ENCODE measurements at places on chromosomes 3 and 15.

- H3K4me3 ChIP-seq: no peak overlapping the region
- H3K27ac ChIP-seq: no peak overlapping the region
- H3K4me1 ChIP-seq: no peaks in the 10 kb centered on the region
- DNase-seq: no peak
- no peaks in the 10 kb centered on the region for H3K36me3 ChIP-seq
- no peaks in the 10 kb centered on the region for H3K27me3 ChIP-seq
Measured at GRCh38 chr3:143484846-143485512, 363.3 kb downstream of the SLC9A9 start.

GRCh38 chr3:198018416-198018815, 58.4 kb downstream of the LMLN start:
- no peak overlapping the region for H3K4me3 ChIP-seq
- no peak for DNase-seq
- no peak overlapping the region for H3K27ac ChIP-seq
- no peaks in the 10 kb centered on the region for H3K27me3 ChIP-seq

DNA sequence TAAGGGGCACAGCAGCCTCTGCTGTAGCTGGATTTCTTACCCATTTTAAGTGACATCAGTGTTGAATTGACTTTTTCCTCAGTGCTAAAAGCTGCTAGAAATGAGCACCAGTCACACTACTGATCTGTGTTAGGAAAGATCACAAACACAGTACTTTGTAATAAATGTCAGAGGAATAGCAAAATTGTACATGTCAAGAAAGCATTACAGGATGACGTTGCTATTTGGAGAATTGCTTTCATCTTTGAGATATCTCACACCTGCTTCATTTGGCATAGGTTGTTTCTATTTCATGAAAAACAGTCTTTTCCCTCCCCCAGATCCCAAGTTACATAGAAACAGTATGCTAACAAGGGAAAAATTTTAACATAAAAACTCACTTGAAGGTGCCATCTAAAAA, 77.8 kb downstream of the SLC25A26 start:
- no peak overlapping the region for H3K4me3 ChIP-seq
- H3K4me1 ChIP-seq: peaks cover 45% of the 10 kb centered on the region
- peak overlapping the region; percentile 13 for H3K27ac ChIP-seq

DNA sequence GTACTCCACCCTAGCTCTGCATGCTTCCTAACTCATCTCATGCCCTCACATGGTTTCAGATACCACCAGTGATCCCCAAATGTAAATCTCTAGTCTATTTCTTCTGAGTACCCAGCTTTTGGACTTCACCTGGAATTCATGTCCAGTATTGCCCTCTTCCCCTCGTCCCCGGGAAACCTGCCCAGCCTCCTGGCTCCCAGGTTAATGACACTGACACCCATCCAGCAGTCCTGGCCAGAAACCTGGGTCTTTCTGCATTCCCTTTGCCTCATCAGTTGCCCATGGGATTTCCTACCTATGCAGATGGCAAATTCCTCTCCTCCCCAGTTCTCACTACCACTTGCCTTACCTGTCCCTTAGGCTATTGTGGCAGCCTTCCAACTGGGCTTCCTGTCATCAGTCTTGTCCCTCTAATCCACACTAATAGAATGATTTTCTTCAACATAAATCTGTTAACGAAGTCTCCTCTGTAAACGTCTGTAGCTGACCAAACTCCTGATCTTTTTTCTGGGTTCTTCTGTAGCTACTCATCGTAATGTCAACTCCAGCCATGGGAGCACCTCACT, 15.3 kb upstream of the MYLK start:
- no peak for DNase-seq
- peaks cover 15% of the 10 kb centered on the region for H3K27me3 ChIP-seq
- no peak overlapping the region for H3K27ac ChIP-seq
- no peak overlapping the region for H3K4me3 ChIP-seq
- no peaks in the 10 kb centered on the region for H3K4me1 ChIP-seq

DNA sequence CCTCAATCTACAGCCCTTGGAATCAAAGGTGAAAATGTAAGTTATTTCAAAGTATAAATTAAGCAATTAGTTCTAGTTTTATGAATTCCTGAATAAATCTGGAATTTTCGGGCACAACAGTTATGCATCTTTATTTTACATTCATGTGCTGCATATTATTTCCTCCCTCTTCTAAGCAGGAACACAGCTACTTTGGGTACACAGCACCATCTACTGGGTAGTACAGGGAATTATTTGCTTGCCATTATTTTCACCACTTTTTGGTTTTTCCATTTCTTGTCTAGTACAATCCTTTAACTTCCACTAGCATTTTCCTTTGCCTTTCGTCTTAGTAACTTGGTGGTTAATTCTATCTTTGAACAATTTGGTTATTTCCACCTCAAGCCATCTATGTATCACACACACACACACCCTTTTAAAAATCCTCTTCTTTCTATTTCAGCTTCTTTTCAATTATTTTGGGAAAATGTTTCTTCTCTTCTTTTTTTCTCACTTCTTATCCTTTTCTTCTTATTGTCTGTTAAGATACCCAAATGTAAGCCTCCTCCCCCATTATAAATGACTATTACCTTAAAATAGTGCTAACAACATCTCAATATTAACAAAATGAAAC, 451.0 kb downstream of the MFSD1 start:
- no peak overlapping the region for H3K4me3 ChIP-seq
- H3K27me3 ChIP-seq: peaks cover 2% of the 10 kb centered on the region
- DNase-seq: no peak

DNA sequence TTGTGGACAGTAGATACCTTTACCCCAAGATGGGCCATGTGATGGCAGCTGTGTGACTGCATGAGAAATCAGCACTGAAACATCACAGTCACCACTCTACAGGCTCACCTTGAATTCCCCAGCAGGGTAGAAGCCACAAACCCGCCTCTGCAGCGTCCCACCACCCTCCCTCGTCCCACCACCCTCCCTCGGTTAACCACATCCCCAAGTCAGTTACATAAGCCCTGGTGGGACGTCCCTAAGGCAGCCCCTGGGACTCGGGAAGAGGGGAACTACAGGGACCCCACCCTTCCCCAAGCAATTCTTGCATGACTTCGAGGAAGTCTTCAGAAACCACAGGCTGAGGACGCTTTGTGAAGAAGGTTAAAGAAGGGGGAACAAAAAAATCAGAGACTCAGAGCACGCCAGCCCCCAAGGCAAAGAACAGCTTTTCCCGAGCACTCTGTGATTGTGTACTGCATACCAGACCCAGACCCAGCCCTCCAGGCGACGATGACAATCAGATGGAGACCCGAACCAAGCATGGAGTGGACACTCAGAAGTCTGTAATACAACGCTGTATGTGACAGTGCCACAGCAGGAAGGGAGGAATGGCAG, 60.5 kb downstream of the SH3BP5 start:
- DNase-seq: peak; percentile 79
- peak overlapping the region; percentile 87 for H3K27ac ChIP-seq
- H3K27me3 ChIP-seq: no peaks in the 10 kb centered on the region
- peak overlapping the region; percentile 67 for H3K4me3 ChIP-seq
- peaks cover 86% of the 10 kb centered on the region for H3K4me1 ChIP-seq

DNA sequence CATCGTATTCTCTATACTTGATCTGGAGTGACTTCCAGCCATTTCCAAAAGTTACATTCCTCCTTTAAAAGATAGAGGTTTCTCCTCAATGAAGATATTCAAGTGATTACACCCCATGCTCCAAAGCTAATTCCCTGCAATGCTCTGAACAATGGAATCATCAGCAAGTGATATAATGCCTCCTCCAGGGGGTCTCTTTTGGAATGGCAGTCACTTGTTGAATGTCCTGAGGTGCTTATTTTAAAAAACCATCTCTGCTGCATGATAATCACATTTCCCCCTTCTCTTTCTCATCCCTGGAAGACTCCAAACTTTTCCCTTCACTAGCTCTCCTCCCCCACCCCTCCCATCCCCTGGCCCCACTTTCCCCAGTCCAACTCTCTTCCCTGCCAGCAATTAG, 2.6 kb downstream of the LHFPL4 start:
- H3K4me3 ChIP-seq: no peak overlapping the region
- H3K36me3 ChIP-seq: no peaks in the 10 kb centered on the region
- no peak overlapping the region for H3K27ac ChIP-seq
- peaks cover 23% of the 10 kb centered on the region for H3K27me3 ChIP-seq

DNA sequence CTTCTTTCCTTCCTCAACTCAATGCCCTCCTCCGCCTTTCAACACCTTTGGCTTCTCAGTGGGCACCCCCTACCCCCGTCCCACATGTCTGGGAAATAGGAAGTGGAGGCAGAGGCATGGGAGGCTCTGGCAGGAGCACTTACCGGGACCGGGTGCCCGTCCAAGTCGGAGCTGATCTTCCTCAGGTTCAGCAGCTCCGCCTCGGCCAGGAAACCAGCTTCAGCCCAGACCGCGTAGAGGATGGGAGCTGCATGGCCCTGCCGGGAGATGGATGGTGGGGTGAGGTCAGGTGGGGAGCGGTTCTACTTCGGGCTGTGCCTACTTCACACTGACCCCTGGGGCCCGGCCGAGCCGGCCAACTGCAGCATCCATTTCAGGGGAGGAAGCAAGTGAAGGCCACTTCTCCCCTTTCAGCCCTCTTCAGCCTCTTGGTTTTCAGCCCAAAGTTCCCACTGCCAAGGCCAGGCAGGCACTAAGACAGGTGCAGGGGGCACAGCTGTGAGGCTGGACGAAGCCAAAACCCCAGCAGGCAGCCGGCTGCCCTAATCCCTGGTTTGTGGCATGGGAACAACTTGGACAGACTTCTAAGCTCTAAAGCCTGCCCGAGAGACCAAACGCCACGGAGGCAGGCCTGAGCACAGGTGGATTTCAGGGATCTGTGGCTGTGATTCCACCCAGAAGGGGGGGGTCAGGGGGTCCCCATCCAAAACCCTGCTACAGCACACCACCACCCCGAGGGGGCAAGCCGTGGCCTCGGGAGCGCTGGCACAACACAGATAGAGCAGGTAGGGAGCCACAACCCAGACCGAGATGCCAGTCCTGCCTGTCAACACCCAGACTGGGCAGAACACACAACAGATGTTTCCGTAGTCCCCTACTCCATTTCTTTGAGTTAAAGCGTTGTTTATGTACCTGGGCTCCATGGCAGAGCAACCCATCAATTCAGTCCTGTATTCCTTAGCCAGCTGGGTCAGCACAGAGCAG, 14.5 kb downstream of the TKT start:
- no peak overlapping the region for H3K27ac ChIP-seq
- H3K27me3 ChIP-seq: no peaks in the 10 kb centered on the region
- peaks cover 23% of the 10 kb centered on the region for H3K36me3 ChIP-seq
- peaks cover 17% of the 10 kb centered on the region for H3K4me1 ChIP-seq
- DNase-seq: no peak

- no peaks in the 10 kb centered on the region for H3K27me3 ChIP-seq
- H3K4me1 ChIP-seq: no peaks in the 10 kb centered on the region
- H3K27ac ChIP-seq: no peak overlapping the region
- no peaks in the 10 kb centered on the region for H3K36me3 ChIP-seq
- no peak overlapping the region for H3K4me3 ChIP-seq
Measured at GRCh38 chr15:80325206-80325605, 73.2 kb upstream of the CTXND1 start.

- peaks cover 67% of the 10 kb centered on the region for H3K4me1 ChIP-seq
- H3K27ac ChIP-seq: no peak overlapping the region
- no peak overlapping the region for H3K4me3 ChIP-seq
- H3K27me3 ChIP-seq: no peaks in the 10 kb centered on the region
- H3K36me3 ChIP-seq: peaks cover 6% of the 10 kb centered on the region
Measured at GRCh38 chr15:63819645-63820044, 14.1 kb downstream of the HERC1 start.

GRCh38 chr3:165523801-165524200, 313.4 kb downstream of the BCHE start:
- no peaks in the 10 kb centered on the region for H3K27me3 ChIP-seq
- no peak overlapping the region for H3K27ac ChIP-seq
- H3K36me3 ChIP-seq: no peaks in the 10 kb centered on the region
- no peak overlapping the region for H3K4me3 ChIP-seq
- no peak for DNase-seq

- H3K27ac ChIP-seq: no peak overlapping the region
- H3K4me3 ChIP-seq: no peak overlapping the region
- DNase-seq: no peak
- H3K27me3 ChIP-seq: peaks cover 13% of the 10 kb centered on the region
- no peaks in the 10 kb centered on the region for H3K36me3 ChIP-seq
Measured at GRCh38 chr3:73491287-73491662, 133.5 kb downstream of the PDZRN3 start.

- no peak for DNase-seq
- no peak overlapping the region for H3K4me3 ChIP-seq
Measured at GRCh38 chr15:72451224-72451623, 22.9 kb upstream of the ARIH1 start.

- no peak overlapping the region for H3K4me3 ChIP-seq
- DNase-seq: no peak
- no peak overlapping the region for H3K27ac ChIP-seq
Measured at GRCh38 chr15:78617516-78617915, 3.3 kb downstream of the CHRNA3 start.

DNA sequence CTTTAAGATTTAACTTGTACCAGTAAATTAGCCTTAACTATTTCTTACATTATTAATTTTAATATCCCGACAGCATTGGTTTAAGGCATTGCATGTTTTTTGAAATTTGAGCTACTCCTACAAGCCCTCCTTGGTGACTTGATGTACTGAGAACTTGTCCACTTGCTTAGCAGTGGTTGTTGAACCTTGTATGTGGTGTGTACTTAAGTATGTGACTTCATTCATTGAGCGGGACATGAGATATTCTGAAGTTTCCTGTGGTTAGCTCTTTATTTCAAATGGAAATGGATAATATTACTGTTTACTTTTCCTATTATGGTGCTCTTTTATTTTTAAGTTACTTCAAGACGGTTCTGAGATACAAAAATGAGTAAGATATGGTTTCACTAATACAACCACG, 3.6 kb upstream of the COL6A5 start:
- H3K27ac ChIP-seq: no peak overlapping the region
- no peaks in the 10 kb centered on the region for H3K36me3 ChIP-seq
- no peak for DNase-seq
- no peak overlapping the region for H3K4me3 ChIP-seq

DNA sequence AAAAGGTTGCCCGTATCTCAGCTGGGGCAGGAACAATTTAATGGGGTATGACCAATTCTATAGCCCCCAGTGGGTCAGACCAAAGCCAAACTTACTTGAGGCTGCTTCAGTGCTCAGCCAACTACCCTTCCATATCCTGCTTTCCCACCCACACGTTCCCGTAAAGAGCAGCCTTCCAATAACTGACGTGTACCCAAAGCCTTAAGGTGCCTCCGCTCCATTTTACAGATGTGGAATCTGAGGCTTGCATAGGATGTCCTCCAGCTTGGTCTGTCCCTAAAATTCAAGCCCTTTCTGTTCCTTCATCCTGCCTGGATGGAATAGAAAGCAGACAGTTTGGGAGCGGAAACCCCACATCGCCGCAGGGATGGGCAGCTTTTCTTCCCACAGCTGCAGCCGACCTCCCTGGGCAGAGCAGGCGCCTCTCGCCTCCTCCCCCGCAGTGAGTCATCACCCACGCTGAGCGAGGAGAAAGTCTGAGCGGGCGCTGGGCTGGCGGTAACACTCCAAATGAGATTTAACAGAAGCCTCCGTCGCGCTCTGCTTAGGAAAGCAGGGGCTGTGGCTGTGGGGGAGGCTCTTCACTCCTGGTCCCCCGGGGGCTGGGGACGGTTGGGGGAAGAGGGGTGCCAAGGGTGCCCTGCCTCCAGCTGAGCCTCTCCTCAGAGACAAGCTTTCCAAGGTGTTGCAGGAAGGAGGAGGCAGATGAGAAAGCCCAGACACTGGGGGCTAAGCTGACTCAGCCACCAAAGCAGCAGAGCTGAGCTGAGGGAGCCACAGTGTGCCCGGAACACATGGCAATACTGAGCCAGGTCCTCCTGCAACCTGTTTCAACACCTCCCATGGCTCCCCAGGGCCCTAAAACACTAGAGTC, 57.8 kb upstream of the HRH1 start:
- peak overlapping the region; percentile 8 for H3K4me3 ChIP-seq
- DNase-seq: peak; percentile 39
- no peak overlapping the region for H3K27ac ChIP-seq
- H3K27me3 ChIP-seq: peaks cover 5% of the 10 kb centered on the region
- peaks cover 21% of the 10 kb centered on the region for H3K4me1 ChIP-seq
- no peaks in the 10 kb centered on the region for H3K36me3 ChIP-seq
